NAMALWA (cell line): ENCODE measurements at places on chromosomes 16 and 17.

GRCh38 chr17:82037889-82038195, 345 bp upstream of the DCXR start:
- DNase-seq: no peak

DNA sequence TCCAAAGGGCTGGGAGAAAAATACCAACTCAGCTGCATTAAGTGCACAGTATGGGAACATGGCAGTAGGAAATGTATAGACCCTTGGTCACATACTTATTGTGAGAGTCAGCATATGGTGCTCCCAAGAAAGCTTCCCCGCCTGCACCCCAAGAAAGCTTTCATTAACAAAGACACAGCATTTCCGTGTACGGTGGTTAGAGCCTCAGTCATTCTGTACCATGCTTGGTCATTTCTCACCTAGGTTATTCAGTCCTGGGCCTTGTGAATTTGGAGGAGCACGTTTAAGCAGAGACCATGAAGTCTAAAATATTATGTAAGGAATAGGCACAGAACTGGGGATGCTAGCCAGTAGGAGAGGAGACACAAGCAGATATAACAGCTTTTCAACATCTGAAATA, 56.1 kb downstream of the ESRP2 start:
- no peak for DNase-seq

- peak; percentile 65 for DNase-seq
These were observed 2.9 kb downstream of the UNC119 start for GRCh38 chr17:28549236-28550132.

- no peak for DNase-seq
These were observed 9.0 kb downstream of the KRTAP9-7 start for GRCh38 chr17:41284546-41284945.

DNA sequence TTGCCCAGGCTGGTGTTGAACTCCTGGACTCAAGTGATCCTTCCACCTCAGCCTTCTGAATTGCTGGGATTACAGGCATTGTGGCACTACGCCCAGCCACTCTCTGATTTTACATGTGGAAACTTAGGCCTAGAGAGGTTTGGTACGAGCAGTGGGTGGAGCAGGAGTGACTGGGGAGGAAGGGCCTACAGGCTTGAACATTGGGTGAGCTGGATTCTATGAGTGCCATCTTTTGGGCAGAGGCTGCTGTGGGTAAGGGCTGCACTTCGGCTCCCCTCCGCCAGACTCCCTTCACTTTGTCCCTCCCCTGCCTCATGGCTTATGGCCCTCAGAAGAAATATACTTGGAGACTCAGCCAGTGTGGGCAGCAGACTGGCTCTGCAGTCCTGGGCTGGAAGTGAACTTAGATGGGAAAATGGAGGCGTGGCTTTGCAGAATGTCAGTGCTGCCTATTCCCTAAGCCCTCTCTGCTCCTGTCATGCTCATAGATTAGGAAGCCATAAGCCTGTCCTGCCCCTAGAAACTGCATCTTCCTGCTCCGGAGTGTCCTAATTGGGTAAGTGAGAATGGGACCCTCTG, 9.5 kb upstream of the MRC2 start:
- no peak for DNase-seq

DNA sequence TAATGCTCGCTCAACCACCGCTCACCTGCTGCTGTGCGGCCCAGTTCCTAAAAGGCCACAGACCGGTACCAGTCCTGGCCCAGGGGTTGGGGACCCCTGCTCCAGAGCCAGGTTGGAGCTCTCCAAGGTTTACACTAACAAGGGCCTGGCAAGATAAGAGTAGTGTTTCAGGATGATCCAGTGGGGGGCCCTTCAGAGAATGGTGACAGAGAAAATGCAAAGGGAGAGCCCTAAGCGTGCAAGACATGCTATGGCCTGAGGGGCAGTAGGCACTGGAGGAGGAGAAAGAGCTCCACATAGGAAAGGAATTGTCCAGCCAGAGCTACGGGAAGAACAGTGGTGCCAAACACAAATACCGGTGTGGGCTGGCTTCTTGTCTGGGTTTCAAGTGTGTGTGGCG, 233.4 kb downstream of the STX8 start:
- DNase-seq: no peak

DNA sequence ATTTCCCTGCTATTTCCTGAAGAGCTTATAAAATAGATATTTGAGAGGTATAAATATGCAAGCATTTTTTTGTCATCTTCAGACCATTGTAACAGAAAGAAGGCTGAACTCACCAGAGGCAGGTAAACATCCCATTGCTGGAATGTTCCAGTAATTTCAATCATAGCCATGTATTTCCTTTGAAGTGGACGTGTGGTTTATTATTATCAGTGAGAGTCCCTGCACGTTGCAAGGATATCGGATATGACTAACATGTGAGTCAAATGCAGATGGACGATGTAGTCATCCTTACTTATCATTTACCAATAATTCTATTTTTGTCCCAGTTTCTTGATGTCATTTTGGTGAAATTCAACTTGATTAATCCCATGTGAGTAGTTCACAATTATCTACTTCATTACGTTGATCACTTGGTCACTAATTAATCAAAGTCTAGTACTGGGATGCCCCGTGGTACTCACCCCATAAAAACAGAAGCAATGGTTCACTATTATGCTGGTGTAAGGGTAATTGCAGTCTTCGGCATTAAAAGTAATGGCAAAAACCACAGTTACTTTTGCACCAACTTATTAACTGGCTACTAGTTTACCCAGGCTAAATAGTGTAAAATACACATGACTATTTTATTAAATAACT, 89.5 kb downstream of the VAT1L start:
- DNase-seq: no peak

GRCh38 chr16:19850131-19850817, 34.4 kb downstream of the GPRC5B start:
- DNase-seq: no peak

DNA sequence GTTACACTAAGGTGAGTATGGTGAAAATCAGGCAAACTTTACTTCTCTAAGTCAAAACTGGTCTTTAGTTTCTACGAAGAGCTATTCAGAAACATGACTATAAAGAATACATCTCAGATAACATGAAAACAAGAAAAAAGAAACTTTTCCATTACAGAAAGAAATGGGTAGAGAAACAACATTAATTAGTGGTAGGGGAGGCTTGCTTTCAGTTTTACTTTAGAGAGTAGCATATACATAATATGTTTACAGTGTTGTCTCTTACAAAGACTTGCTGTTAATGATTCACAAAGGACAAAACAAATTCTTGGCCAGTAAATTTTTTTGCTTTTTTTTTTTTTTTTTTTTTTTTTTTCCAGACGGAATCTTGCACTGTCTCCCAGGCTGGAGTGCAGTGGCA, 34.2 kb downstream of the CRLF3 start:
- no peak for DNase-seq

GRCh38 chr17:77391668-77392375, 251.1 kb downstream of the SEC14L1 start:
- DNase-seq: no peak

DNA sequence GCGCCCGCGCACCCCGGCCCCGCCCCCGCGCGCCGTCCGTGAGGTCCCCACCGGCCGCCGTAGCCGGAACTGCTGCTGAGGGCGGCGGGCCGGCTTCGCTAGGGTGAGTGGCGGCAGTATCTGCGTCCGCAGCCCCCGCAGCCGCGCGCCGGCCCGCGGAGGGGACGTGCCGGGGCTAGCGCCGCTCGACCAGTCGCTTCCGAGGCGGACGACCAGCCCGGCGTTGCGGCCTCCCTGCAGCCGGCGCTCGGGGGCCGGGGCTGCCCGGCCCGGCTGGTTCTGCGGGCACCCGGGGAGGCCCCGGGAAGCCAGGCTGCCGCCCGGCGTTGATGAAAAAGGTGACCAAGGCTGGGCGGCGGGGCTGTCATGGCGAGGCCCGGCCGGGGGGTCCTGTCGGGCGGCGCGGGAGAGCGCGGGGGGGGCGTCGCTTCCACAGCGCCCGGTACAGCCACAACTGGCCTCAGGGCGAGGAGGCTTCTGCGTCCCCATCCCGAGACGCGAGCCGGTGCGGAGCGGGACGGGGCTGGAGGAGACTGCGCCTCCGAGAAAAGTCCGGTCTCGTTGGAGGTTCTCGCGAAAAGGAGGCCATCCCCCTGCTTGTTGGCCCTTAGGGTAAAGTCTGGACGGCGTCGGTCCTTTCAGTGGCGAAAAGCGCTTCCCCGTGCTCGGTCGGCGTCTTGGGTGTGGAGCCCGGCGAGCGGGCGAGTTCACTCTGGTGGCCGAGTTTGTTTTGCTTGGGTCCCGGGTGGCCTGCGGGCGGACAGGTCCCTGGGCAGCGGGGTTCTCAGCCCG, at the start of gene CRAMP1:
CRAMP1 (plus strand) TSS at position 41 of the 792 bp plus-strand sequence. CDS start 2,280 bp downstream, outside the sequence.
- peak; percentile 54 for DNase-seq

DNA sequence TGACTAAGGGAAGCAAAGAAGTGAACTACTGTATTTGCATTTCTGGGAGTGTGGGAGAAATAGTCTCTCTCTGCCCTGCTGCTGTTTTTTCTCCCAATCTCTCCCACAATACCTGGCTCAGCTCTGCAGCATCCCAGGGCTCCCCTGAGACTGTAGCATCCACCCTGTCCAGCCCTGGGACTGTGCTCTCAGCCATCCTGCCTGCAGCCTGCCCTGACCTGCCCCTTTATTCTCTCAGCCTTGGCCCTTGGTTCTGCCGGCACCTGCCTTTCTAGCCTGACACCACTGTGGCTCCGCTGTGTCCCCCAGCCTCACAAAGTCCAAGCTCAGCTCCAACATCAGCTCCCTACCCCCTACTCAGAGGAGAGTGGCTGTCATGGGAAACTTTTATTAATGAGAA, 1.9 kb downstream of the PDILT start:
- no peak for DNase-seq

DNA sequence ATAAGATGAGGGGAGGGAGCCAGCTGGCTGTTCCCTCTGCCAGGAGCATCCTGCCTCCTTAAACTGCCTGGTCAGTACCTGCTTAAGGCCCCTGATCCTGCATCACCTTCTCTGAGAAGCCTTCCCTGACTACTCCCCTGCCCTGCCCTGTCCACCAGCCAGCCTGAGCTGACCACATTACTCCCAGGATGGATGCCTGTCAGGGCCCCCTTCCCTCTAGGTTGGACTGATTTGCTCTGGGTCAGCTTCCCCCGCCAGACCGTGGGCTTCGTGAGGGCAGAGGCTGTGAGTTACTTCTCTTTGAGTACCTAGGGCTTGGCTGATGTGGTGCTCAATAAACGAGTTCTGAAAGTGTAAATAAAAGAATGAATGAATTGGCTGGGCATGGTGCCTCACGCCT, 63.3 kb downstream of the WSB1 start:
- DNase-seq: no peak

- DNase-seq: no peak
These were observed 444.7 kb downstream of the HS3ST3B1 start for GRCh38 chr17:14745541-14745940.

- DNase-seq: no peak
These were observed 23.9 kb downstream of the SNN start for GRCh38 chr16:11692171-11692570.
